ENCODE measurements at places on chromosomes 1 and 21.

GRCh38 chr21:39602076-39602689, 10.6 kb upstream of the B3GALT5 start:
- DNase-seq, result no peak

DNA sequence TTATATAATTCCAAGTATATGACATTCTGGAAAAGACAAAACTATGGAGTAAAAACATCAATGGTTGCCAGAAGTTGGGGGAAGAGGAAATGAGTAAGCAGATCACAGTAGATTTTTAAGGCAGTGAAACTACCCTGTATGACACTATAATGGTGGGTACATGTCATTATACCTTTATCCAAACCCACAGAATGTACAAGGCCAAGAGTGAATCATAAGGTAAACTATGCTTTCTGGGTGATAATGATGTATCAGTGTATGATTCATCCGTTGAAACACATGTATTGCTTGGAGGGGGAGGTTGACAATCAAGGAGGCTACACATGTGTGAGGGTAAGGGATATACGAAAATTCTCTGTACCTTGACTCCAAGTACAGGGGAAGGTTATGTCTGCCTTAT, 862.7 kb downstream of the PLA2G4A start:
- no peak for DNase-seq

DNA sequence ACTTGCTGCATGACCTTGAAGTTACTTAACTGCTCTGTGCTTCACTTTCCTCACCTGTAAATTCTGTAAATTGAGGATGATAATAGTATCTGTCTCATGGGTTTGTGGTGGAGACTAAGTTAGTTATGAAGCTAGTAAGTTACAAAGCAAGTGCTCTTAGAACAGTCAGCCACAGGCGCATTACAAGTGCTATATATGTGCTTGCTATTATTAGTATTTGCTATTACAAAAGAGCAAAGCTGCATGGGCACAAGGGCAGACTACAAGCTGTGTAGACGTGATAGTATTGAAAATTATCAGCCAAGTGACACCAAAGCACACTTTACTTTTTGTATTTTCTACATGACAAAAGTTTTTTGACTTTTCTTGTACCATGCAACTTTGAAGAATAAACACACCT, 150.9 kb upstream of the CTTNBP2NL start:
- no peak for DNase-seq

- no peak for DNase-seq
These were observed 9.4 kb upstream of the MT1HL1 start for GRCh38 chr1:237013608-237014007.

- DNase-seq, result no peak
These were observed 228.8 kb downstream of the CAMTA1 start for GRCh38 chr1:7013833-7014639.

DNA sequence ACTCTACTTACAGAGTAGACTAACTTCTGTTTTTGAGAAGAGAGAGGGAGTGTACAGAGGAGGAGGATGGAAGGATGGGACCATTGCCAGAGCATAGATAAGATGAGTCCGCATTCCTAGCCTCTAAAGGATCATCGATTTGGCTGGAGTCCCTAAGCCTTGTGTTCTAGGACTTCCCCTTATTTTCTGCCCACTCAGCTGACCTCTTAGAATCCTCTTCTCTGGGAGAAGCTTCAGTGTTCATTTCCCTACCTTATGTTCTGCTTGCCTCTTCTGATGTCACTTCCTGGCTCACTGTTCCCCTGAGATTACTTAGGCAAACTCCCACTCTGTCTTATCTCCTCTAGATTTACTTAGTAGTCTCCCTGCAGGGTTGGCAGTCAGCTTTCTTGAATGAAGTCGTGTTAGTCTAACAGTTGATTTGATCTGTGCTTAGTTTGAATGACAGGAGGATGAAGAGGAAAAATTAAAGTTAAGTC, 156.7 kb downstream of the SYT2 start:
- no peak for DNase-seq

DNA sequence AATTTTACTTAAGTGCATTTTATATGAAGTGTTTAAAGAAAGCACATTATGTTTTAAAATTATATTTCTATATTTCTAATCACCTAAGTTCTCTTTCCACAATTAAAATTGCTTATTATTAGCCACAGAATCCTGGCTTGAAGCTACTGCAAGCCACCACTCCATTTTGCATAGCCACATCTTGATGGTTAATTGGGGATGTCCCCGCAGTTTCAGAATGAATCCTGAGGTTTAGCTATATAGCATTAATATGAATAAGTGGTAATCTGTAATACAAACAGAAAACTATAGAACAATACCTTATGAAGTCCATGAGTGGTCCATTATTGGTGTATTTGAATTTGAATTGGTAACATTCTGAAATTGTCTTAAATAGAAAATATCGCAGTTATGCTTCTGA, 11.6 kb upstream of the GOLPH3L start:
- DNase-seq, result peak; percentile 54

DNA sequence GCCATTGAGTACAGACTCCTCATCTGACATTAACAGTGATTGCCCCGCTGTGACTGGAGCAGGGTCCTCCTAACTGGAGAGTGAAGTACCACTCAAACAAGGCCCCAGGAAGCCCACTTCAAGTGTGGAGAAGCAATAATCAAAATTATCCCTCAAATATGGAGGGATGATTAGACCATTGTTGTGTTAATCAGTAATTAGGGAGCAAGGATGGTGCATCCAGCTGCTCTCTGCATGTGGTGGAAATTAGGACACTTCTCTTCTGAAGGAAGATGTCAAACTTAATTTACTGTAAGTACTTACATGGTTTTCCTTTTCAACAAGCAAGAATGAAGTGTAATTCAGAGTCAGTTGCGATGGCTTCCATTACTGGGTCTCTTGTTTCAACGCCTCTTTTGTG, 3.4 kb upstream of the ZP4 start:
- no peak for DNase-seq

DNA sequence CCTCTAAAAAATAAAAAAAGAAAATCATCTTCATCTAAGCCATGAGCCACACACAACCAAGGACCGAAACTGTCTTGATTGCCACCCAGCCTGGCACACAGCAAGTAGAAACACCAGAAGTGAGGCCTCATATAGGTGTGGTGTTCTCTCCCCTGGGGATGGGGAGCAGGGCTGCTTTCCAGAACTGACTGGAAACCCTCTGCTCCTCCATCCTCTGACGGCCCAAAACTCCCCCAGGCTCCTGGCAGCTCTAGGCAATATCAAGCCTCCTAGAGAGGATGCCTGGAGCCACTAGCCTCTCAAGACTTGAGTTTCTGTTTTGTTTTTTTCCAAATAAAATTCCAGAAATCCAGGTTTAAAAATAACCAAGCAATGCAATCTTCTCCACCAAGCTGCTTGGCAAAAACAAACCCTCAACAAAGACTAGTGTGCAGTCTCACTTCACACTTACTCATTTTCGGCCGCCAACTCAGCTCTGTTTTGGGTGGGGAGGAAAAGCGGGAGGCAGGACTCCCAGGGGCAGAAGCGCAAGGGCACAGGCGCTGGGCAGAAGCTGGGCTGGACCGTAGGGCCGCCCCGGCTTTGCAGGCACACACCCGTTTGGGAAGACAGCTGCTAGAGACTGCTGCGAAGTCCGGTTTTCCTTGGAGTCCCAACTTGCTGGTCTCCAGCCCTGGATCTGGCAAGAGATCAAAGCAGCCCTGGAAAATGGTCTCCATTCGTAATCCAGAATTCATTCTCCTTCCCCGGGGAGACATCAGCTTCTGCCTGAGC, 78.2 kb upstream of the CAPZB start:
- no peak for DNase-seq

GRCh38 chr21:46089285-46089684, 8.6 kb upstream of the COL6A2 start:
- DNase-seq, result no peak

GRCh38 chr1:166253076-166253779, 86.4 kb upstream of the FAM78B start:
- DNase-seq, result no peak

DNA sequence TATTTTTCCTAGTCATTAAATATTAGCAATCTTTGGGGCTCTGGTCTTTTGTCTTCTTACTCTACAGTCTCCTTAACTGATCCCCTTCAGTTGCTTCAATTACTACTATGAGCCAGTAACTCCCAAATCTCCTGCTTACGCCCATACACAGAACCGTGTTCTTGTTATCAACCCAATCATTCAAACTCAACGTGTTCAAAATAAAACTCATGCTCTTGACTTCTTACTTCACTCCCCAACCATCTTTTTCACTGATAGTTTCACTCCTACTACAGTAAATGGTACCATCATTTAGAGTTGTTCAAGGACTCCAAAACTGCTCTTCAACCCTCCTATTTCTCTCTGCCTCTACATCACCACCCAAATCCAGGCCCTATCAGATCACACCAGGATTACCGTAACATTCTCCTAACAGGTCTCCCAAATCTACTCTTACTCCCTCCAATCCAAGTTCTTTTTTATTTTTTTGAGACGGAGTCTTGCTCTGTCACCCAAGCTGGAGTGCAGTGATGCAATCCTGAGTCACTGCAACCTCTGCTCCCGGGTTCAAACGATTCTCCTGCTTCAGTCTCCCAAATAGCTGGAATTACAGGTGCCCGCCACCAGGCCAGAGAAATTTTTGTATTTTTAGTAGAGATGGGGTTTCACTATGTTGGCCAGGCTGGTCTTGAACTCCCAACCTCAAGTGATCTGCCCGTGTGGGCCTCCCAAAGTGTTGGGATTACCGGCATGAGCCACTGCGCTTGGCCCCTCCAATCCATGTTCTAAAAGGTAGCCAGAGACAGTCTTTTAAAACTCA, 3.0 kb downstream of the YARS1 start:
- DNase-seq, result no peak

DNA sequence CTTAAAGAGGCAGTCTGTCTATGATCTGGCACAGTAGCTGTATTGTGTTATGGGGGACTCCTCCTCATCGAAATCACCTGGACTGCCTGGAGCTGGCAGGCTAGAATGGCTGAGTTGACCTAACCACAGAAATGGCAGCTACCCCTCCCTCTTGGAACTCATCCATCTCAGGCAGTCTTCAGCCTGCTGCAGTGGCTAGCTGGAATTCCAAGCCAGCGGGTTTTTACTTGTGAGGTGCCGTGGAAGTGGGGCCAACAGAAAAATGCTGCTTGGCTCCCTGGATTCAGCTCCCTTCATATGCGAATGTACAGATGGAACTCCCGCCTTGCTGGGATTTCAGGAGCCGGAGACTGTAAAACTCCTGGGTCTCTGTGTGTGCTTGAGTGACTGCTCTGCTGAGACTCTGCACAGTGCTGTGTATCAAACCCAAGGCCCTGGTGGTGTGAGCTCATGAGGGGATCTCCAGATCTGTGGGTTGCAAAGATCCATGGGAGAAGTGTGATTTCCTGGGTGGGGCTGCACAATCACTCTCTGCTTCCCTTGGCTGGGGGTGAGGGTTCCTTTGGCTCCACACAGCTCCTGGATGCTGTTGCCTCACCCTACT, 316.9 kb downstream of the CTH start:
- no peak for DNase-seq

GRCh38 chr1:226698659-226699058, 40.4 kb downstream of the ITPKB start:
- no peak for DNase-seq

DNA sequence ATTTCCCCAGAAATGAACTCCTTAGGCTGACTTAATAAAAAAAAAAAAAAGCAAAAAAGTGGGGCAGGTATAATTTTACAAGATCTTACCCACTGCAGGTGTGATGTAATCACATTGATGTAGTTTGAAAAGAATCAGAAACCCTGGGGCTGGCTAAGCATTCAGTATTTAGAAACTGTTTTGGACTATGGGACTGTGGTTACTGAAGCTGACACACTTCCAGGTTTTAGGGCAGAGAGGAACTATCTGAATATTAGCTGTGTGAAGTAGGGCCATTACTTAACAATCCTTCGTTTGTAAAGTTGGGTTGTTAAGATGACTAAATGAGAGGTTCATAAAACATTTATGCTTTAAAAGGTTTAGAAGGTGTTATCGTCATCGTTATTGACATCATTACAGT, 165.3 kb downstream of the FASLG start:
- DNase-seq, result no peak

DNA sequence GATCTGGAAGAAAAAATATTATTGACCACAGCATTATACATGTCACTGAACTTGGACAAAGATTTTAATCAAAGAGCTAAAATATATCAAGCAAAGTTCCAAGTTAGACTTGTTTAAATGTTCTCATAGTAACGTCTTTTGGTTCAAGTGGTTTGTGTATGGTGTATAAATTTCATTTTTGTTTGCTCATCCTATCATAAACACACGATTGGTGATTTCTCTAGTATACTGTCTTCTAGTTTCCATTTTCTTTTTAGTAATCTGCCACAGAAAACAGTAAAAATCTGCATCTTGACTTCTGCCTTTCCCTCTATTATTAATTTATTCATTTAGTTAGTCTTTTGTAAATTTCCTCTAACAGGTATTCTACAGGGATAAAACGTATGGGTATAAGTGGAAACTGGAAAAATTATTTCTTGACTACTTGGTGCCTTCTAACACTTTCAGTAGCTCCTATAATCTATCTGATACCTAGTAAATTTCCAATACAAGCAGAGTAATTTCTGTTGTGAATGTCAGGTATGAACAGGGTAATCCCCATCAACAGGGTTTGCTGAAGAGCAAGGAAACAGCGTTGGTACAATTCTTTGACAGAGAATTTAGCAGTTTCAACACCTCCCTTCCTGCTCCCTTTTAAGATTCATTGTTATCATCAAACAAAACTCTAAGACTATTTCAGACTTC, 268.0 kb downstream of the PTPRC start:
- DNase-seq, result no peak

DNA sequence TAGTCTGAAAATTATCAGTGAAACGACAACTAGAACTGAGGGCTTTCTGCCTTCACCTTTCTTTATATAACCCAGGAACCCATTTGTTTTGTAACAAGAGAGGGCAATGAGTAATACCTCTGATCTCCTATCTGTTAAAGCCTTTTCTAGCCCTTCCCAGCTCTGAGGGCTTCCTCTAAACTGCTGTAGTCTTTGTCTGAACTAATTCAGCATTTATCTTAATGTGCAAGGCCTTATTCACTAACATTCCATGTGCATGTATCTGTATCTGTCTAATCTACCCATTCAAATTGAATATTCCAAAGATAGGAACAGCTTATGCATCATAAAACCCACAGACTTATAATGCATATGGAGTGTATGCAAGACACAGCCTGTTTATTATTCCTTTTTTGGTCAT, 167.1 kb downstream of the LYPLAL1 start:
- no peak for DNase-seq

GRCh38 chr21:43006874-43007208, 32.5 kb downstream of the PKNOX1 start:
- DNase-seq, result no peak

- no peak for DNase-seq
These were observed 27.2 kb upstream of the LRRC8C start for GRCh38 chr1:89605692-89606091.

- DNase-seq, result peak; percentile 88
These were observed 3.7 kb upstream of the PPM1J start for GRCh38 chr1:112718691-112719418.

- no peak for DNase-seq
These were observed 748 bp upstream of the FAM78B start for GRCh38 chr1:166167572-166167925.

- DNase-seq, result no peak
These were observed 47.2 kb upstream of the ERRFI1 start for GRCh38 chr1:8073112-8073855.

Data from activated CD4-positive, alpha-beta T cell treated with anti-CD3 and anti-CD28 coated beads for 36 hours (primary cell).